ENCODE measurements at places on chromosomes 5 and 9.

GRCh38 chr9:115198001-115198400 lies 80.0 kb upstream of the TNC start:
- DNase-seq, result no peak

- DNase-seq, result peak; percentile 81
Observed at GRCh38 chr5:23629396-23629795, 122.0 kb downstream of the PRDM9 start.

DNA sequence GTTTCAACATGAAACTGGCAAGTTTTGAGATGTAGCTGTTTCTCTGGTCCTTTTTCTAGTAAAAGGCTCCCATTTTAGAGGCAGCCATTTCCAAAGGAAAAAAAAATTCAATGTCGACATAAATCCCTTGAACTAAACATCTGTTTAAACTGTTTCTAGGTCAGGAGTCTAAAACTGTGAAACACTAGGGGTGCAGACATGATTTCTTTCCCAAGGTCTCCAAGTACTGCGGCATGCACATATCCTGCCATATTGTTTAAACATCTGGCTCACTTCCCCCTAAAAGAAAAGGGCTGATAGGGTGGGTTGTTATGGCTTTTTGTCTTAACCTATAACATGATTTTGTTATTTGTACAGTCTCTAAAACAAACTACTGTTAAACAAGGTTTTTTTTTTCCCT lies 51.1 kb downstream of the NFIB start:
- DNase-seq, result no peak

- no peak for DNase-seq
Observed at GRCh38 chr9:127942216-127943010, 4.8 kb upstream of the DPM2 start.

GRCh38 chr5:62306896-62307689 lies 1.1 kb downstream of the KIF2A start:
- peak; percentile 18 for DNase-seq

GRCh38 chr5:23484096-23484495 lies 23.3 kb upstream of the PRDM9 start:
- DNase-seq, result no peak

GRCh38 chr9:133474215-133474614 lies 4.7 kb downstream of the SLC2A6 start:
- no peak for DNase-seq

All from NCI-H226 (cell line).